Fibroblast of skin of right biceps (primary cell): ENCODE measurements at places on chromosomes 2 and 18.

GRCh38 chr2:145108361-145108778 lies 588.5 kb upstream of the ZEB2 start:
- DNase-seq: peak; percentile 51

DNA sequence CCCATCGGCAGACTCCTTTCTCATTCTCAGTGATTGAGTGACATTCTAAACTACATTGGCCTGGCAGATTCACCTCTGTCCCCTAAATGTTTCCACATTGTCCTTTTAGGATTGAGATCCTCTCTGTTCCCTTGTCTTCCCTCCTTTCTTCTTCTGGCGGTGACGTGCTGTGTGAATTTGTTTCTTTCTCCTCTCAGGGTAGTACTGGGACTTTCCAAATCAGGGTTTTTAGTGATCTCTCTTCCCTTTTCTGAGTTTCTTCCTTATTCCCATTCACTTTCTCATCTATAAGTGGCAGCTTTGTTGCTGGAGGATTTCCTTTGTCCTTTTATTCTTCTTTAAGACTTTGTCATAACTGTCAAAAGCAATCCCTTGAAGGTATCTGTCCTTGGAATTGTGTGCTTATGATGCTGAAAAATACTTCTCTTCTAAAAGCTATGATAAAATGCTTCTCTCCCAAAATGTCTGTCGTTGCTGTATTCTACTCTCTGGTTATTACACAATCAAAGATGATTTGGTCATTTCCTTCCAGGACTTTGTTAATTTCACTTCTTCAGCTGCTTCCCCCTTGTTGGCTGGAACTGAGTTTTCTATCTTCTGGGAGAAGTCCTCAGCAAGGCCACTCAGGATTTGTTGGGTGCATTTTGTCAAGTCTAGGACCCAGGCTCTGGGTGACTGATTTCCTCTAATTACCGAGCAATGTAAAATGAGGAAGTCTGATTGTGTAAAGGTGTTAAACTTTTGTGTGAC lies 4.9 kb upstream of the IL1B start:
- DNase-seq: no peak

DNA sequence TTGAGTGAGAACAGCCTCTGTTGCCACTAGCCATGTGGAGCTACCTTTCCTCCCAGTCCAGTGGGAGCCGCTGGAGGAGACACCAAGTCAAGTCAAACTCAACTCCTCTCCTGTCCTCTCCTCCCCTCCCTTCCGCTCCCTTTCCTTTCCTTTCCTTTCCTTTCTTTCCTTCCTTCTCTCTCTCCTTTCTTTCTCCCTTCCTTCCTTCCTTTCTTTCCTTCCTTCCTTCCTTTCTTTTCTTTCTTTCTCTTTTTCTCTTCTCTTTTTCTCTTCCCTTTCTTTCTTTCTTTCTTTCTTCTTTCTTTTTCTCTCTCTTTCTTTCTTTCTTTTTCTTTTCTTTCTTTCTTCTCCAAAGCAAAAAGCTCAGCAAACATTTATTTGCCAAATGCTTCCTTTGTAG lies 44.5 kb downstream of the THNSL2 start:
- DNase-seq: no peak

GRCh38 chr2:60629801-60630385 lies 76.4 kb upstream of the BCL11A start:
- DNase-seq: no peak

- DNase-seq: peak; percentile 82
Measured at GRCh38 chr2:132623096-132623839, 46.7 kb downstream of the LYPD1 start.
